G401 (cell line): ENCODE measurements at places on chromosomes 5 and 9. TPM values are rescaled to one million over a fixed set of nuclear protein-coding genes. Genes with fewer than 3 reads are reported as not detected.

EGFL7 gene
- 140 and 142 TPM in 2 replicates for total RNA-seq

- no peak for DNase-seq
These were observed 15.4 kb upstream of the ZNF354C start for GRCh38 chr5:179044765-179045164.

DNA sequence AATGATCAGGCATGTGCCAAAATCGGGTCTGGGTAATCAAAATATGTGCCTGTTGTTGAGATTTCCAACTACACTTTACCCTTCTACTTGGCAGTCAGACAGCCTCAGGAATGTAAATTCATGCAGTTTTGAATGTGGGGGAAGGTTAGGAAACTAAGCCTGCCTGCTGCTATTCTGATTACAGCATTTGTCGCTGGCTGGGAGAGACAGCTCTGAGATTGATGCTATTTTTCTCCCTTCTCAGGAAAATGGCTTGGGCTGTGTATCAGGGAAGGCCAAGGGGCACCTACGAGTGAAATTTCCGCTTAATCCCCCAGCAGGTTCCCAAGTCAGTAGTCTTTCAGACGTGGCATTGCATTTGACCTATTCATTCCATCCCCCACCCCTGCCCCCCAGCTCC, 3.6 kb upstream of the RGS7BP start:
- no peak for DNase-seq

DNA sequence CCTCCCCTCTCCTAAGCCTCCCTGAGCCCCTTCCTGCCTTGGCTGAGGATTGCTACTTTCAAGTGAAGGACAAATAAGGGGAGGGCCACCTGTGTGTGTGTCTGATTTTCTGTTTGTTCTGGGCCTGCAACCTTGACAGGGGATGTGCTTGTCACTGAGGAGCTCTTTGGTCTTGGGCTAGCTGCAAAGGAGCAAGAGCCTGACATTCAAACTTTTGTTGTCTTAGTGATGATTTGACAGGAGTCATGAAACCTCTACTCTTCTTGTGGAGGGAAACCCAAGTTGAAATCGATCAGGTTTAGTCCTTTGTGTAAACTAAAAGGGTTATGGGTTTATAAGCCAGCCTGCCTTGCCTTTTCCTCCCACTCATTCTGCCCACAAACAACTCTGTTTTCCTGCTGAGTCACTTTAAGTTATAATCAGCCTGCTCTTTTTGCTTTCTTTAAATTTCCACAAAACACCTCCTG, 16.9 kb downstream of the CLTA start:
- no peak for DNase-seq

DNA sequence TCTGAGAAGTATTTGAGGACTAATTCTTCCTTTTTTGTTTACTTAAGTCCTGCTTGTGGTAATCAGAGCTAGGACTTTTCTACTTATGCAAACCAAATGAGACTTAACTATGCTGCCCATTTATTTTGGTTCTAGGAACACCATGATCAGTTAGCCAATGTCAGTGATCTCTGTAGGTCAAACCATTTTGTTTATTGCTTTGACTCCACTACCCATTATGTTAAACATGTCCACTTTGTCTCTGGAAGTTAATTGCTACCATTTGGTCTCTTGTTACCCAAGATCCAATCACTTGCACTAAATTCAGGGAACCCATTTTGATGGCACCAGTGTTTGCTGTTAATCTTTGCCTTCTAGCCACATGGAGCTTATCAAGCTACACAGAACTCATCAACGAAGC, 161.9 kb downstream of the CCDC171 start:
- no peak for DNase-seq

SYNPO gene
- total RNA-seq: 2.7 and 3.6 TPM in 2 replicates

DNA sequence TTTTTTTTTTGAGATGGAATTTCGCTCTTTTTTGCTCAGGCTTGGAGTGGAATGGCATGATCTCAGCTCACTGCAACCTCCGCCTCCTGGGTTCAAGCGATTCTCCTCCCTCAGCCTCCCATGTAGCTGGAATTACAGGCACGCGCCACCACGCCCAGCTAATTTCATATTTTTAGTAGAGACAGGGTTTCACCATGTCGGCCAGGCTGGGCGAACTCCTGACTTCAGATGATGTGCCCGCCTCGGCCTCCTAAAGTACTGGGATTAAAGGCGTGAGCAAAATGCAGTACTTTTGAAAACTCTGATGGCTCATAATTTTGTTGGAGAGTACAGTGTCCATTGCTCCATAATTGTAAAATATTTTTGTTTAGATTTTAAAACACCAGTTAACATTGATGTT, 52.6 kb downstream of the CCNH start:
- no peak for DNase-seq

GRCh38 chr5:113491022-113491421, 2.8 kb upstream of the MCC start:
- DNase-seq: no peak

DNA sequence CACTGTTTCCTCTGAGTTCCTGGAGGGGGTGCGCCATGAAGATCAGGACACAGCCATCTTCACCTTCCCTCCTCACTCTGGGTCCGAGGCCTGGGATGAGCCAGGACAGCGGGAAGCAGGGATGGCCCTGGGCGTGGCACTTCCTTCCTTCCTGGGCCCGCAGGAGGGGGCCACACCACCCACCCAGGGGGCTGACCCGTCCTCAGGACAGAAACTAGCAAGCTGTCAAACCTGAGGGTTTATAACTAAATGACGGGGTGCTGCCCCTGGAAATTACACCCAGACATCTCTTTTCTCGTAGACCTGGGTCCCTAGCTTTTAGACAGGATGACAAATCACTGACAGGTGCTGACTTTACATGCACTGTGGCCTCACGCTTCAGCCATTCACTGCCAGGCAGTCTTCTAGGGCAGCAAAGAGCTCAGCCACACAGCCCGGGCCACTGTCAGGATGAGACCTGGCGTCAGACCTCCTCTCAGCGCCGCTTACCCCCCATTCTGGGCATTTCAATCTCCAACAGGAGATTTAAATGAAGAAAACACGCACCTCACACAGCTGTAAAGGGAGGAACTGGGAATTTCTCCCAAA, 8.1 kb downstream of the FCN2 start:
- no peak for DNase-seq

DNA sequence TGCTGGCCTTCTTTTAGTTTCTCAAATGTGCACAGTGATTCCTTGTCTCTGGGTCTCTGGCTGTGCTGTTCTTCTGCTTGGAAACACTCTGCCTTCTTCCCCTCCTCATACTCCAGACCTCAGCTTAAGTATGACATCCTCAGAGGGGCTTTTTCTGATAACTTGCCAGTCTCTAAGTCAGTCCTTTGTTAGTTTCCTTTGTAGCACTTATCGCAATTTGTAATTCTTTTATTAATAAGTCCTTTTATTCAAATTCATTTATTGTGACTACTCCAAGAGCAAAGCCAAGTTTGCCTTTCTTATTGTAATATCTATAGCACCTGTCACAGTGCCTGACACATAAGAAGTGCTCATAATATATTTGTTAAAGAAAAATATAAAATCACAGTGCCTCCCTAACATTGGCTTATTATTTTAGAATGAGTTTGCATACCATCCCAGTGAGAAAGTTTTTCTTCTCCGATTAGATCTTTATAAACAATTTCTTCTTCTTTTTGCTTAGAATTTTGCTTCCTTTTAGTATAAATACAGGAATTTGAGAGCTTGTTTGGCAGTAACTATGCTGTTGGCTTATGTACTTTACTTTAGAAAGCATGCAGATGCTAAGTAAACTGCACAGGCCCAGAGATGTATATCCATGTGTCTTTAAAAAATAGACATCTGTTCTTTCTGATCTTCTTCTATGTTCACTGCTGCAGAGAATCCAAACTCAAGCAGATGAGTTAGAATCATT, 198.0 kb downstream of the GAS1 start:
- no peak for DNase-seq
